ENCODE measurements at places on chromosomes 3 and 15.

- no peak overlapping the region for H3K27ac ChIP-seq
- peaks cover 14% of the 10 kb centered on the region for H3K4me1 ChIP-seq
Observed at GRCh38 chr3:140189976-140190375, 255.0 kb downstream of the CLSTN2 start.

DNA sequence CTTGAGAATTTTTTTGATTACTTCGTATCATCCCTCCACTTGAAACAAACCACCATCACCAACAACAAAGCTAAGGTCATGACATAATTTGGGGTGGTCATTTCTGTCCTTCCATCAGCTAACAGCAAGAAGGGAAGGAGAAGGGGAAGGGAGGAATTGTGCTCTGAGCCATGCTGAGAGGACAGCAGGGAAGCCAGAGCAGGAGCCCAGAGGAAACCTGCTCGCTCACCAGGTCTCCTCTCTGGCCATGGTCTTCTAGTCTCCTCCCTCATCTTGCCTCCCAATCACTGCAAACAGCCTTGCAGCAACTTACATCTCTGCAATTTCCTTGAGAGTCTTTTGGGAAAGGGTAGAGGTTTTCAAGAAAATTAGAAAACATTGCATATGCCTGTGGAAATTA is 196.7 kb downstream of the SSR3 start:
- H3K27me3 ChIP-seq = no peaks in the 10 kb centered on the region
- DNase-seq = no peak
- H3K36me3 ChIP-seq = no peaks in the 10 kb centered on the region

- no peak overlapping the region for H3K27ac ChIP-seq
- no peak for DNase-seq
- no peaks in the 10 kb centered on the region for H3K36me3 ChIP-seq
Observed at GRCh38 chr3:86963611-86964010, 27.3 kb downstream of the VGLL3 start.

DNA sequence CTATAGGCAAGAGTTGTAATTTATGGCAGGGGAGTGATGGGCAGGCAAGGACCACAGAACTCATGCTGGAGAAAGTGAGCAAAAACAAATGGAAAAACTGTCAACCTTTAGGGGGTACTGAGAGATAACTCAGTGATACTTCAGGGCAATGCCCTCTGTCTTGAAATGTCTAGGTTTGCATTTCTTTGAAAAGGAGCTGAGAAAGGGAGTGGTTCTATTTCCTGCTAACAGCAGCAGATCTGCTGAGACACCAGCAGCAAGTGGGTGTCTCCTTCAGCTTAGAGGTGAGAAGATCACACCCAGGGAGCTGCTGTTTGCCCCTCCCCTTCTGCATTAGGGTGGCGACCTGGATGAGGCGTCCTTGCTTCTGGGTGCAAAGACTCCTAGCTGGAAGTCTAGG is 42.3 kb upstream of the XIRP1 start:
- H3K27me3 ChIP-seq = no peaks in the 10 kb centered on the region
- H3K4me3 ChIP-seq = no peak overlapping the region
- no peak for DNase-seq
- H3K4me1 ChIP-seq = no peaks in the 10 kb centered on the region
- H3K27ac ChIP-seq = no peak overlapping the region
- no peaks in the 10 kb centered on the region for H3K36me3 ChIP-seq

DNA sequence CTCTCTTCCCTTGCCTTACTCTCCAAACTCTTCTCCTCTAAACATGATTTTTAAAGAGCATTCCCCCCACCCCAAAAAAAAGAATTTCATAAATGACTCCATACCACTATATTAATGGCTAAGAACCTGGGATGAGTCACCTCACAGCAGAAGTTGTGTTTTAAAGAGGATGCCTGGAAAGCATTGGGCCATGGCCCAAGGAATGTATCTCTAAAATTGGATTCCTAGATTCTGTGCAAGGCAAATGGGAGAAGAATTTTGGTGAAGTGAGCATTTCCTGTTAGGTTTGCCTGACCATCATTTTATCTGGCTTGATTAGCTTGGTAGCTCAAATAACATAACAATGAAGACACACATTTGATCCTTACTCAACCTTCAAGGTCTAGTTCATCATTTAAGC is 251.4 kb downstream of the NR1D2 start:
- H3K4me3 ChIP-seq = no peak overlapping the region
- H3K27ac ChIP-seq = no peak overlapping the region
- no peaks in the 10 kb centered on the region for H3K27me3 ChIP-seq
- no peak for DNase-seq
- H3K4me1 ChIP-seq = no peaks in the 10 kb centered on the region
- H3K36me3 ChIP-seq = no peaks in the 10 kb centered on the region

DNA sequence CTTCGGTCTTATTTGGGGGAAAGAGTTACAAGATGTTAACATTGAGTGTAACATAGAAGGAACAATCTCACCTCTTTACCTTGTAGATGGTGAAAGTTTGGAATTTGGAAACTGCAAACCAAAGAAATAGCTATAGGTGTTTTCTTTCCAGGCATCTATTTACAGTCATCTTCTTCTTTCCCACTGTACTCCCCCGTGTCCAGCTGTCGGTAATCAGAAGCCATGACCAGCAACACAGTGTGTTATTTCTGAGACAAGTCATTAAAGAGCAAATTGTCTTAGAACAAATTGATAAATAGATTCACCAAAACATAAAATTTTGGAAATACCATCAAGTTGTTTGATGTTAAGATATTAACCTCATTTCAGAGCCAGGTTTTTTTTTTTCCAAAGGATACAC is 590.5 kb upstream of the NAALADL2 start:
- no peak overlapping the region for H3K27ac ChIP-seq
- no peaks in the 10 kb centered on the region for H3K4me1 ChIP-seq
- no peaks in the 10 kb centered on the region for H3K36me3 ChIP-seq
- DNase-seq = no peak
- H3K27me3 ChIP-seq = no peaks in the 10 kb centered on the region
- H3K4me3 ChIP-seq = no peak overlapping the region

- no peak overlapping the region for H3K4me3 ChIP-seq
- H3K27ac ChIP-seq = no peak overlapping the region
- H3K4me1 ChIP-seq = no peaks in the 10 kb centered on the region
- no peaks in the 10 kb centered on the region for H3K27me3 ChIP-seq
Observed at GRCh38 chr15:28861031-28861534, 12.6 kb upstream of the GOLGA6L7 start.

DNA sequence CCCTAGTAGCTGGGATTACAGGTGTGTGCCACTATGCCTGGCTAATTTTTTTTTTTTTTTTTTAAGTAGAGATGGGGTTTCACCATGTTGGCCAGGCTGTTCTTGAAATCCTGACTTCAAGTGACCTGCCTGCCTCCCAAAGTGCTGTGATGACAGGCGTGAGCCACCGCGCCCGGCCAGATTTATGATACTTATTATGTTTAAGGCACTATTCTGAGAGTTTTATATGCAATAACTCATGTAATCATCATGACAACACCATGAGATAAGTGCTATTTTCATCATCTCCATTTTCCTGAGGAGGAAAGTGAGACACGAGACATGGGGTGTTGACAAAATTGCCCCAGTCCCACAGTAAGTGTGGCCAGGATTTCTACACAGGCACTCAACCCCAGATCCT is 366.4 kb upstream of the TRIM42 start:
- H3K4me3 ChIP-seq = no peak overlapping the region
- H3K27ac ChIP-seq = no peak overlapping the region
- no peaks in the 10 kb centered on the region for H3K27me3 ChIP-seq
- DNase-seq = no peak
- H3K4me1 ChIP-seq = no peaks in the 10 kb centered on the region

DNA sequence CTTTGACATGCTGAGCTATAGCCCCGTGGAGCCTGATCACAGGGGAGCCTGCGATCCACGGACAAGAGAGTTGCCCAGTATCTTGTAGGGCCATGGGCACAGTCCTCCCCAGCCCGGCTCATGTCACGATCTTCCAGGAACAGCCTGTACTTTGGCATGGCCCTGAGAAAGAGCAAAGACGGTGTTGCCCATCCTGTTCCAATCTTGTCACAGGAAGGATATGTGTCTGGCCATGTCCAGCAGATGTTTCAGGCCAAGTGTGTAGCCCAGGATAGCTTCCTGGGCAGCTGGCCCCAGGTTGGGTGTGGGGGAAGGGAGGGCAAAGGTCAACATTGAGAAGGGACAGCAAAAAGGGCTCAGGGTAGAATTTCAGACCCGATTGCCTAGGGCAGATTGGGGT is 17.0 kb upstream of the RPL29 start:
- no peak overlapping the region for H3K27ac ChIP-seq
- H3K36me3 ChIP-seq = no peaks in the 10 kb centered on the region
- no peak for DNase-seq

DNA sequence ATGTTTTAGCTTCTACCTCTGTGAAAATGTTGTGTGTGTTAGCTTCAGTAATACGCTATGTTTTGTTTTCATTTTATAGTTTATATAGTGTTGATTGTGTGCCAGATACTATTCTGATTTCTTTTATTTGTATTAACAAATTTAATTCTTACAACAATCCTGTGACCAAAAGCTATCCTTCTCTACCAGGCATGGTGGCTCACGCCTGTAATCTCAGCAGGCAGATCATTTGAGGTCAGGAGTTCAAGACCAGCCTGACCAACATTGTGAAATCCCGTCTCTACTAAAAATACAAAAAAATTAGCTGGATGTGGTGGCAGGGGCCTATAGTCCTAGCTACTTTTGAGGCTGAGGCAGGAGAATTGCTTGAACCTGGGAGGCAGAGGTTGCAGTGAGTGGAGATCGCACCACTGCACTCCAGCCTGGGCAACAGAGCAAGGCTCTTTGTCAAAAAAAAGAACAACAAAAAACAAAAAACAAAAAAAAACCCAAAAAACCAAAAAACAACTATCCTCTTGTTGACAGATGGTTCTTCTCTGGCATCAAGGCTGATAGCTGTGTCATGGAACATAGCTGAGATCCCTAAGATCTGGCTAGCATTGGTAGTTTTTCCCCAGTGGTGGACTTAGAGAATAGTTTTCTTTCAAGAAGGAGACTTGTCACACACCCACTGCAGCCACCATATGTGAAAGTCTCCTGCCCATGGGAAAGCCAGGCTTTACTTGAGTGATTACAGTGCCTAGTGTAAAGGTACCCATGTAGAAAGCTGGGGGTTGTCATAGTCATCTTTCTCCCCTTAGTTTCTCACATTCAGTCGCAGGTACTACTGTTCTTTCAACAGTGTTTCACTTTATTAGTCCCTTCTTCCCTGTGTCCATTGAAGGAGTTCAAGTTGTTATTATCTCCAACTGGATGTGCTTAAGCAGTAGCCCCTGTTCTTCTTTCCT is 116.5 kb downstream of the UBE2E2 start:
- H3K27ac ChIP-seq = no peak overlapping the region
- no peaks in the 10 kb centered on the region for H3K27me3 ChIP-seq
- no peaks in the 10 kb centered on the region for H3K36me3 ChIP-seq
- no peak for DNase-seq
- H3K4me3 ChIP-seq = no peak overlapping the region
- peaks cover 19% of the 10 kb centered on the region for H3K4me1 ChIP-seq

DNA sequence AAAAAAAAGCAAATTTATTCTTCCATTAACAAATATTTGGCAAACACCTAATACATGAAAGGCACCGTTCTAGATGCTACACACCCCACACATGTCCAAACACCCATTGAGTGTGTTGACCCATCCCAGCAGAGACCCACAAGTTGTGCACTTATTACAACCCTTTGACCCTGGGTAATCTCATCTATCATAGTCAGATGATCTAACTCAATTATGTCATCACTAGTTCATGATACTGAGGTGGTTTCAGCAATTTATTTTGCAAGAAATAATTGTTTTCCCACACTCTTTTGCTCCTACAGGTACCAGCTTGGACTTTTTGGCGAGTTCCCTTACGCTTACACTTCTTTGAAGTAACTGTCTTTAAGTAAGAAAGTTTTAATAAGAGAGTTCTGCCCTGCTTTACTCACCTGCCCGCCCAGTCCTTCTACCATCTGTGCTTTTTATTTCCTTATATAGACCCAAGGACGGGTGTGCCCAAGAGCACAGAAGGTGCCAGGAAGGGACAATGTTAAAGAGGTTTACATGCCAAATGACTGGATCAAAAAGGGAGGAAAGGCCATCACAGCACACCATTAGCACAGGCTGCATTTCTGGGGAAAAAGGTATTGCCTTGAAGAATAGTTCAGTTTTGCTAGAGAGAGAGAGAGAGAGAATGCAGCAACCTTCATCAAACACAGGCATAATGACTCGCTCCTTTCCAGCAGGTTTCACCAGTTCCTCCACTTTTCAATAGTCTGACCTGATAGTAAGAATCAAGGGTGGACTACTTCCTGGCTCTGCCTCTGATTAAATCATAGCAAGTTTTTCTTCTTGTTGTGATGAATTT is 54.5 kb upstream of the ATP11B start:
- DNase-seq = no peak
- no peaks in the 10 kb centered on the region for H3K36me3 ChIP-seq
- H3K4me3 ChIP-seq = no peak overlapping the region

DNA sequence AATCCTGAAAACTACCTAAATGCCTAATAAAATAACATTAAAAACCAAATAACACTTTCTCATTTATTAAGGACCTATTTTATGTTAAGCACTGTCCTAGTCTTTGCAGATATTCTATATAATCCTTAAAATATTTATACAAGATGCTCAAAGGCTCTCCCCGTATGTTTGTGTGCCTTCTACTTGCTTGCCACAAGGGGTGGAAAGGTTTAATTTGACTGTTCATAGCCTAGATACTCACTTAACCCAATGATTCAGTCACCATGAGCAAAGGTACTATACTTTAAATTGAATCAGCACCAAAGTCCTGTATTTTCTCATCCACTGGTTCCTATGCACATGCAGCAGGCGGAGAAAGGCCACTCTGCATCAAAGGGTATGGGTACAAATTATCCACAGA is 32.0 kb downstream of the LSAMP start:
- no peak overlapping the region for H3K4me3 ChIP-seq
- no peak for DNase-seq
- H3K4me1 ChIP-seq = no peaks in the 10 kb centered on the region
- H3K36me3 ChIP-seq = no peaks in the 10 kb centered on the region
- H3K27ac ChIP-seq = no peak overlapping the region

DNA sequence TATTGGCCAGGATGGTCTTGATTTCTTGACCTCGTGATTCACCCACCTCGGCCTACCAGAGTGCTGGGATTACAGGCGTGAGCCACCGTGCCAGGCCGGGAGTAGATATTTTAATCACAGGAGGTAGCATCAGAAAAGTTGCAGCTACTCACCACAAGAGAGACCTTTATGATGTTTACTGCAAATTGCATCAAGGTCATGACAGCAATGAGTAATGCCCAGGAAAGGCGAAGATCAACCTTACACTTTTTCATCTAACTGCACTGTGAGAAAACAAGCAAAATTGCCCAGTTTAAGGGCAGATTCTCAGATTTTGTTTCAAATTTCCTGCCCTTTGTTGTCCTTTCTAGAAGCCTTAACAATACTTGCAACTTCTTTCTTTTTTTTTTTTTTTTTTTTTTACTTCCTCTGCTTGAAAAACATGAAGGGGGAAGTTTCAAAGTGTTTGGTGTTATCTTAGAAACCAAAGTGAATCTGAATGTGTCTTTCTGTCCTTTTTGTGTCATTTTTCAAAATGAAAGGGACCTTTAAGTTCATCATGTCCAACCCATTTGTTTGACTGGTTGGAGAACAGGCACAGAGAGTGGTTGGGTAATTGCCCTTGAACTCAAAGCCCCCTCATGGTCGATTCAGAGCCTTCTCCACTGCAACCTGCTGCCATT is 25.0 kb downstream of the TGFBR2 start:
- no peak overlapping the region for H3K4me3 ChIP-seq
- no peaks in the 10 kb centered on the region for H3K27me3 ChIP-seq
- no peak for DNase-seq

- H3K36me3 ChIP-seq = no peaks in the 10 kb centered on the region
Observed at GRCh38 chr3:178826435-178827123, 245.0 kb downstream of the ZMAT3 start.

GRCh38 chr3:187521546-187521945 is 148.6 kb downstream of the SST start:
- H3K4me3 ChIP-seq = no peak overlapping the region
- H3K27ac ChIP-seq = no peak overlapping the region
- no peak for DNase-seq
- H3K27me3 ChIP-seq = no peaks in the 10 kb centered on the region
- H3K4me1 ChIP-seq = no peaks in the 10 kb centered on the region
- no peaks in the 10 kb centered on the region for H3K36me3 ChIP-seq

Measured in vagina (tissue), 2 donors.